Activated T-cell treated with anti-CD3 and anti-CD28 coated beads, Interleukin-2, amount 50 U/mL, for 1 hour (primary cell): ENCODE measurements at places on chromosomes 5 and 9.

GRCh38 chr9:93541581-93542349 is 34.6 kb upstream of the PHF2 start:
- no peak for DNase-seq

DNA sequence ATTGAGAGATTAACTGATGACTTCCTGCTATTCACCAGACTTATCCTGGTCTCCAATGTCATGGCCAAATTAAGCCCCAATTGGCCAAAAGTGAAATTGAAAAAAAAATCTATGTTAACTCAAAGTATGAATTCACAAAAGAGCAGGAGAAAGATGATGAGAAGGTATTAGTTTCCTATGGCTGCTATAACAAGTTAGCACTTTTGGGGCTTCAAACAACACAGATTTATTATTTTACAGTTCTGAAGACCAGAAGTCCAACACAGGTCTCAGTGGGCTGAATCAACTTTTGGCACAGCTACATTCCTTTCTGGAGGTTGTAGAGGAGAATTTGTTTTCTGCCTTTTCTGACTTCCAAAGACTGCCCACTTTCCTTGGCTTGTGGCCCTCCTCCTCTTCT is 78.6 kb upstream of the TLE1 start:
- DNase-seq, result no peak

DNA sequence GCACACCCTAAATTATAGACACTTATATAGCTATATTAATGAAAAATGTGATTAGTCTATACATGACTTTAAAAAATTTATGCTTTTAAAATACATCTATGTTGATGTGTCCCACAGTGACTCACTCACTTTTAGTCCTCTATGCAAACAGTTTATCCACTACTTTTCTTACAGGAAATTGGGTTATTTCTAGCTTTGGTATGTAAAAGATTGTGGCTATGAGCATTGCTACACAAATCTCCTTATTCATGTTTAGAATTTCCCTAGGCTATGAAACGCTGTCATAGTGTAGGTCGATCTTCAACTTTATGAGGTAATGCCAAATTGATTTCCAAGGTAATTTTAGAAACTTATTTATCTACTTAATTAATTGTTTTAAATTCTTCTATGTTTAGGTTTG is 687.4 kb downstream of the PRR16 start:
- DNase-seq, result no peak

DNA sequence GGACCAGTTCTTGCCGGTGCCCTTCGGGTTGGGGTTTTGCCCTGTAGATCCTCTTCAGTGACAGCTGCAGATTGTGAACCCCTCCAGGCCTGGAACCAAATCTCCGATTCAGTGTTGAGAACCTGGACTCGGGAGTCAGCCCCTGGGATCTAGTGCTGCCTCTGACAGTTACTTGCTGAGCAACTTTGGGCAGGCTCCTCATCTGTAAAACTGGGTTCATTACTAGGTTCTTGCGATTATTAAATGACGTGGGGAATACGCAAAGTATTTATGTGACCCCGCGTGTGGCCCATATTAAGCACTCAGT is 600 bp downstream of the ERCC6L2 start:
- DNase-seq, result no peak
